ENCODE measurements at places on chromosomes 5 and 9. TPM values are rescaled to one million over a fixed set of nuclear protein-coding genes. Genes with fewer than 3 reads are reported as not detected.

Gene BTNL3
- not detected for total RNA-seq

Gene OTP
- total RNA-seq = not detected

Gene ANGPTL2
- total RNA-seq = not detected

Gene BTNL8
- total RNA-seq = not detected

Gene STING1
- 216 TPM for total RNA-seq

Gene ADAMTS19
- total RNA-seq = not detected
